Right cardiac atrium (tissue), 5 donors: ENCODE measurements at places on chromosomes 6 and 20.
A peak's percentile ranks its signal among the peaks of the same experiment; 100 is the strongest.

- no peak for DNase-seq
These were observed 18.4 kb downstream of the LAMA4 start for GRCh38 chr6:112235956-112236355.

DNA sequence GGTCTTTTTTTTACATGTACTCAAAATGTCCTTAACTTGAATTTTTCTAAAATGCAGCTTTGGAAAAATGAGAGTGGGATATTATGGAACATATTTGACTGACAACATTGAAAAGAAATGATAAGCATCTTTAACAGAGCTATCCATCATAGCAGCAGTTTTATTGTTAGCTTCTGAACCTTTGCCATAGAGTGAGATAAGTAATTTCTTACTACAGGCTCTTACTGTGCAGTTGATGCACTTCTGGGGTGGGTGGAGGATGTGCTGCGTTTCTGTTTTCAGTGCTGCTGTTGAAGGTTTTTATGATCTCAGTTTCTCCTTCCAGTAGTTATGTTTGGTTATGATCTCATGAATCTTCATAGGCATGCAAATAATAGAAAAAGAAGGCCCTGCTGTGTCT, 267.0 kb downstream of the TMEM242 start:
- DNase-seq: no peak

GRCh38 chr20:48578397-48579098, 249.3 kb downstream of the PREX1 start:
- DNase-seq: no peak

GRCh38 chr6:130907687-130908086, 80.5 kb downstream of the SMLR1 start:
- DNase-seq: no peak

GRCh38 chr6:63635215-63635587, 401 bp upstream of the PHF3 start:
- DNase-seq: no peak

DNA sequence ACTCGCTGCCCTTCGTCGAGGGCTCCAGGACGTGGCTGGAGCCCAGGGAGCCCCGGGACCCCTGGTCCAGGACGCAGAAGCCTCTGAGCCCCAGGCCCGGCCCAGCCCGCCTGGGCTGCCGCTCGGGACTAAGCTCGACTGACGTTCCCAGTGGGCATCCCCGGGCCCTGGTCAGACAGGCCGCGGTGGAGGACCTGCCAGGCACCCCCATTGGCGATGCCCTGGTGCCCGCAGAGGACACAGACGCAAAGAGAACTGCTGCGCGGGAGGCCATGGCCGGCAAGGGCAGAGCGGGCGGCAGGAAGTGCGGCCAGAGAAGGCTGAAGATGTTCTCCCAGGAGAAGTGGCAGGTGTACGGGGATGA, 28.9 kb downstream of the ZNF831 start:
- no peak for DNase-seq

- DNase-seq: no peak
These were observed 58.4 kb downstream of the PPP1R14C start for GRCh38 chr6:150201285-150201684.

GRCh38 chr20:10362674-10363073, 71.3 kb downstream of the MKKS start:
- no peak for DNase-seq

GRCh38 chr6:135230711-135231468, 49.8 kb downstream of the MYB start:
- no peak for DNase-seq

- DNase-seq: no peak
These were observed 15.4 kb downstream of the C6orf141 start for GRCh38 chr6:49565855-49566254.

GRCh38 chr20:23152308-23152892, 66.3 kb upstream of the CD93 start:
- DNase-seq: peak; percentile 87

DNA sequence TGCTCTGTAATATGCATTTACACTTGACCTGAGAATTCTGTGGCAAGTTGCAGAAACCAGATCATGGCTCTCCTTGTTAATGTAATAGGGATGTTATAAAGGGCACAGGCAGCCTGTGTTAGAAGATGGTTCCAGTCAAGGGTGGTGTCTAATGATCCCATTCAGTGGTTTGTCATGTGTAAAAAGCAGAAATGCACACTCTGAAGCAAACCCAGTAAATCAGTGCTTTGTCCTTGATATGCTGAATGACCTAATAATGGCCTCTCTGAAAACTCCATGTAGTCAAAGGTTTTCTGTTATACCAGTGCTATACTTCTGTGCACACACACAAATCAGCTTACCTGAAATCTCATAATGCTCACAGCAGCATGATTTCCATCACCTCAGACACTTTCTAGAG, 66.2 kb downstream of the SOBP start:
- no peak for DNase-seq

DNA sequence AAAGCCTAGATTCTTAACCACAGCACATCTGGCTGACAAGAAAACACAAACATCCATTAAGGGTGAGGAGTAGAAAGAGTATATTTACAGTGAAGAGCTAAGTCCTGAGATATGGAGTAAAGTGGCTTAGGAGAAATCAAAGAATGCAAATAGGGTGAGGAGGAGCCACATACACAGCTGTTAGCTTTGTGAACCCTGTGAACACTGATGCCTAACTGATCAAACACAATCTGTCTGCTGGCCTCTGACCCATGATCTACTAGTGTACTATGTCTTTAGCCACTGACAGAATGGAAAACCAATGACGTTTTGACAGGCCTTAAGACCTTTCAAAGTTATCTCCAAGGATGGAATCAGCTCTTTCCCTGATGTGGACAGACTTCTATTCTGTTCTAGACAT, 75.2 kb downstream of the ZHX3 start:
- DNase-seq: no peak

DNA sequence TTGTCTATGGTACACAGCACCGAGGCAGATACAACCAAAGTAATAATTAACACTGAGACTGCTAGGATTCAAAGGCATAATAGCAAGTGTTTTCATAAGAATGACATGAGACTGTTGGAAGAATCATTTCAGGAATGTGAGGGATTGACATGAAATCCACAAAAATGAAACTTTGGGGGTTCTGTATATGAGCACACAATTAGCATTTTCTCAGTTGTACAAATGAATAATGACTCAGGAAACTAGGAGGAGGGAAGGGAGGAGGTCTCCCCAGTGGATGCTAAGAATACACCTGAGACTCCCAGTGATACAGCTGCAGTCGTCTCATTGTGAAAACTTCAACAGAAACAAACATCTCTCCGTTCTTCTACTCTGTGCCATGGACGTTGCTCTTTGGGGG, 428.4 kb upstream of the PLCB4 start:
- no peak for DNase-seq

DNA sequence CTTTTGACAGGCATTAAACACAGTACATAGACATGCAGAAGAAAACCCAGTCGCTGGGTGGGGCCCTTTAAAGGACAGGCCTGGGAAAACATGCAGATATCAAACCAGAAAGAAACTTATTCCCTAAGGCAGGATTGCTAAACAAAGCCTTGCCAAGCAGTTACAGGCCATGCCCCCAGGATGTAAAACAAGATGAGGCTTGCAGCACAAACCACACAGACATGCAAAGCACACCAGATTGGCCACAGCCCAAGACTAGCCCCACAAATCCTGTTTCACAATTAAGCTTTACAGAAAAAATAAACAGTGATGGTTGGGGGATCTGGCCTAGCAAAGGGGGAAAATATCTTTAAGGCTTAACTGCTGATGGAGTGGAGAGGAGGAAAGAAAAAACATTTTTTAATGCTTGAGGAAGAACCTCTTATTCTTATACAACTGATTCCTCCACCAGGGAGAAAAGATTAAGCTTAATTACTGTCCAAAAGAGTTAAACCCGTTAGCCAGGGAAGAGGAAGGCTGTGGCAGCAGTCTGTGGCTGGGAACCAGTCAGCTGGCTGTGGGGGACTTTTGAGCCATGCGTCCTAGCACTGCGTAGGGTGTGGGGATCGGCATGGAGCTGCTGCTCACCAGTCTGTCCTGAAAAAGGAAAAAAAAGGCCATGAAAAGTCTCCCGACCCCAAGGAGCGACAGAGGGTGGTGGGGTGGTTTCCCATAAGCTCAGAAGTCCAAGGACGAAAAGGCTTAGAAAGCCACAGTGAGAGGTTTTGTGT, 28.4 kb downstream of the COL19A1 start:
- DNase-seq: no peak

- no peak for DNase-seq
These were observed 65.3 kb downstream of the AIG1 start for GRCh38 chr6:143125864-143126573.

DNA sequence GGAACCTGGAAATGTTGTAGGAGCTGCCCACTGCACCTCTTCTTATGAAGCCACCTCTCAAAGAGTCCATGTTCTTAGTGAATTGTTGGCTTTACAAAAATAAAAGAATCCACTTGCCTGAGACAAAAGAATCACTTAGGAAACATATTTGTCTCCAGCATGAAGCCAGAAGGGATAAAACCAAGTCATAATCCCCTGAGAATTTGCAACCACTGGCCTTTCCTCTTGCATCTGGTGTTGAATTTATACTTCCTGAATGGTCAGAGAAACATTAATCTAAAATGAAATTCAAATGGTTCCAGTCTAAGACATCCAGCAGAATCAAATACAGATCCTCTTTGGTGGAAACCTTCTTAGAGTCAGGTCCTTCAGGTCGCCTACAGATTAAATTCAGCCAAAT, 192.5 kb upstream of the ECI2 start:
- DNase-seq: no peak

- DNase-seq: no peak
These were observed 1126.4 kb upstream of the CITED2 start for GRCh38 chr6:140500849-140501248.

DNA sequence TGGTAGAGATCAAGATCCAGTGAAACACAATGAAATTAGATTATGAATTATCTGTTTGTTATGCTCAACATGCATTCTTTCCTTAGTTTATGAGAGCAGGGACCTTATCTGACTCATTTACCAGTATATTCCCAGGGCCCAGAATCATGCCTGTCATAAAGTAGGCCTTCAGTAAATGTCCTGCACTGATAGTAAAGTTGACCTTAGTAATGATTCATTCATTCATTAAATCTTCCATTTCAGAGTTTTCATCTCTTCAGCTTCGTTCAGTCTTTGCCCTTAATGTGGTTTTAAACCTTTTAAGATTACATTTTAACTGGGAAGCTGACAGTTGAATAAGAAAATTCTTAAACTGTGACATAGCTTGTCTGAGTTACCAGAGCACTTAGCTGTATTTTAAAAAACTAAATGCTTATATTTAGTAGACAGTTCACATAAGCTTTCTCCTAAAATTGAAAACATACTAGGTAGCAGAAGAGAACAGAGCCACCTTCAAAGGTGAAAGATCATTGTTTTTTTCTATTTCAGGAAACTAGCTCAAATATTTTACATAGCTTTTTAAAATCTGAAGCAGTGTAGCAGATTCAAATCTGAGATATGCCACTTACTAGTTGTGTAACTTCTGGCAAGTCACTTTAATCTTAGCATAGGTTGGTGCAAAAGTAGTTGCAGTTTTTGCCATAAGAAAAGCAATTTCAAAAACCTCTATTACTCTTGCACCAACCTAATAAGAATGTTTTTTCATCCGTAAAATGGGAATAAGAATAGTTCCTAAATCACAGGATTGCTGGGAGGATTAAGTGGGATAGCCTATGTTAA, 41.4 kb downstream of the MCM8 start:
- DNase-seq: no peak

DNA sequence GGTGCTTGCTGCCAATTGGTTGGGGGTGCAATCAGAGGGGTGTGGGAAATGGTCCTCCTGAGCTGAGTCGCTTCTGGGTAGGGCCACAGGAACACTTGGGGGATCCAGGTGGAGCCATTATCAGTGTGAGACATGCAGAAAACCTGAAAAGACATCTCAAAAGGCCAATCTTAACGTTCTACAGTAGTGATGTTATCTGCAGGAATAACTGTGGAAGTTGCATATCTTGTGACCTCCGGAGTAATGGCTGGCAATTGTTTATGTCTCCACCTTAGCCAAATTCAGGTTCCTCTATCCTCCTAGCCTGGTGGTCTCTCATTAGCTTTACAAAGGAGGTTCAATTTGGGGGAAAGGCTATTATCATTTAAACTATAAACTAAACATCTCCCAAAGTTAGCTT, 114.8 kb upstream of the SNX9 start:
- DNase-seq: no peak

DNA sequence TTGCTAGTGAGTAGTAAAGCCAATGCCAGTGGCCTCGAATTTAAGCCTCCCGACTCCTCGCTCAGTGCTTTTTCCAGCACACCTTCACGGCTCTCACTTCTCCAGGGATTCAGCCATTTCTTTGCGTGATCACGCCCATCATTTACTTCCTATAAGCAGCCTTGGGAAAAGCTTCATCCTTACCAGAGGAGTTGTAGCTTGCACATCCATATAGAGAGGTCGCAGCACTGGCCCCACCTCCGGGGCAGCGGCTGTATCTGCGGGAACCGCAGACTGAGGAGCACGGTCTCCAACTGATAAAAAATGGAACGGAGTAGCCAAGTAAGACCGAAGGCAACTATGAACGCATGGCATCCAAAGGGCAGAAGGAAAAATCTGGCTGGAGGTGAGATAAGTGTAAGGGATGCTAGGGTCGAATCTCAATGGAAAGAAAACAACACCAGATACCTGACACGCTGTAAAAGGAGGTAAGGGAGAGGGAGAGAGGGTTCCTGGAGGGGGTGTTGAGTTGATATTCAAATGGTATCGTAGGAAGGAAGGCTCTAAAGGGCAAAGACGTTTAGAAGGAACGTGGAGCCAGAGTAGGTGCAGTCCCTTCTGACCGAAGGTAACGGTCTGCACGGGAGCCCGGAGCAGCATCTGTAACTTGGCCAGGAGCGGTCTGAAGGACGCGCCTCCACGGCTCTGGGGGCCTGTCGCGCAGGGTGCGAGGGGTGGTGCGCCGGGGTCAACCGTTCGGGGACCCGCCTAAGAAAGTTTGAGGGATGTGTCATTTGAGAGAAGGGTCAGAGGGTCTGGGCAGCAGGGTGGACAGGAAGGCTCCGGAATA, 640 bp downstream of the NFS1 start:
- no peak for DNase-seq

DNA sequence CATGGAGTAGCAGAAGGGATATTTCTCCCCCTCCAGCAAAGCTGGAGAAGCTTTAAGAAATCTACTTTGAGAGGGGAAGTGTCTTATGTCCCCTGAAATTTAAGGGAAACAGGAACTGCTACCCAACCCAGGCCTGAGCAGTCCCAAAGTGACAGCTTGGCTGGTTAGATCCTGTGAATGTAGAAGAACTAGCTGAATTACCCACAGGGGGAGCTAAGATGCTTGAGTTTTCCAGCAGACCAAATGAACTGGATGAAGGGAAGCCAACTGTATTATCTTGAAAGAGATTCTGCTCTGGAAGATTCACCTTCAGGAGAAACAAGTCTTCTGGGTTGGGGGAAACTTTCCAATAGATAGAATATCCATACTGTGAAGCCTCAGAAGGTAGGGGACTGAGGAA, 303.3 kb upstream of the MMS22L start:
- no peak for DNase-seq

DNA sequence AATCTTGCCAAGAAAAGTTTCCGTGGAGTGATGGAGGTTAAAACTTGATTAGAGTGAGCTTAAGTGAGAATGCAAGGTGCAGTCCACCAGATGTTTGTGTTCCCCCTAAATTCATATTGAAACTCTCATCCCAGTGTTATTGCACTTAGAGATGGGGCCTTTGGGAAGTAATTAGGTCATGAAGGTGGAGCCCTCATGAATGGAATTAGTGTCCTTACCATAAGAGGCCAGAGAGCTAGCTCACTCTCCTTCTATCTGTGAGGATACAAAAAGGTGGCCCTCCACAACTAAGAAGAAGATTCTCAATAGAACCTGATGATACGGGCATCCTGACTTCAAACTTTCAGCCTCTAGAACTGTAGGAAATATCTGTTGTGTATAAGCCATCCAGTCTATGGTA, 258.6 kb downstream of the GRIK2 start:
- no peak for DNase-seq
